ENCODE measurements at places on chromosomes 4 and X.
A peak's percentile ranks its signal among the peaks of the same experiment; 100 is the strongest.

GRCh38 chrX:71563921-71564320, 14.3 kb upstream of the GCNA start:
- DNase-seq = no peak

- no peak for DNase-seq
Measured at GRCh38 chr4:153081006-153081580, 123.2 kb upstream of the TRIM2 start.

DNA sequence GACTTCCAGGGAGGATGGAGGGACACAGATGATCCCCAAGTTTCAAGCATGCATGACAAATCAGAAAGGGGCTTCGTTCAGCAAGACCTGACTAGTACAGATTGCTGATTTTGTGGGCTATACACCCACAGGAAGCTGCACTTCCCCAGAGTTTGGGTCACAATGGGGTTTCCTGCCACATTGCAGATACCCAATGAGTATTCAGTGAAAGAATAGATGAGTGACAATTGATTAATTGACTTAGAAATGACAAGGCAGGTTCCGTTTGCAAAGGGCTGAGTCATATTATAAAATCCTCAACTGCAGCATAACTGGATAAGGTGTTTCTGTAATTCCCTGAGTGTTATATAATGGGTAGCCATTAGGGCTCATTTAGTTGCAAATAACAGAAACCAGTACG, 146.6 kb upstream of the TBL1X start:
- peak; percentile 39 for DNase-seq

DNA sequence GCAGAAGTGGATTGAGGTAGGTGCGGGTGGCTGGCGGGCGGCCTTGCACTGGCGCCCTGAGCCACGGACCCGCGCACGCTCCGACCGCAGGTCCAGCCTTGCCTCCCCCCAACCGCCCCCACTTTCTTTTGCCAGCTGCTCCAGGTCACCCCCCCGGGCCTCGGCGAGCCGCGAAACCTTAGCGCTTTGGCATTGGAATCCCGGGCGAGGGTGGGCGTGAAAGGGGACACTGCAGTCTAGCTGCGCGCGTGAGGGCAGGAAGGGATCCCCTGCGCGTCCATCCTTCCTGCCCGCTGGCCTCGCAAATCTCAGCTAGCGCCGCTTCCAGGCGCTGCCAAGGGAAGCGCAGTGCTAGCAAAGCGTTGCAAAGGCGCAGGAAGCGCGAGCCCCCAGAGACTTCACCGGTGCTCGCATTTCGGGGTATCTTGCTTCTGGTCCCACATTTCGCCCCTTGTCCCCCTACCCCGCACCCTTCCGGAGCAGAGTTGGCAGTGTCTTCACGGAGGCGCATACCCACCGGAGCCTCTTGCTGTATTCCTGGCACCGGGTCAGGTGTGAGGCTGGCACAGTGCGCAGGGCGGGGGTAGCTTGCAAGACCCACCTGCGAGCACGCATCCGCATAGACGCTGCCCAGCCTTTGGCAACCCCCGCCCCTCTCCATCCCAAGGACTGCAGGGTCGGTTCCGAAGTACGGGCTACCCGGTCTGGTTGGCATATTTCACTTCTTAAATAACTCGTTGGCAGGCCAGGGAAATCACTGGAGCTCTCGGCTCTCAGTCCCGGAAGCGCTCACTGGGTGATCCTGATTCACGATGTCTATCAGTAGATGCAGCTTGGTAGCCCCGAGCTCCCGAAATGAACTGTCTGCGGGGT, 104.4 kb downstream of the UCHL1 start:
- DNase-seq = no peak
